Stimulated activated naive B cell treated with anti-CD40 and anti-IgM and Interleukin-4, amounts not matched to agents 10 μg/mL and 1 μg/mL and 100 μg/mL, for 72 hours (primary cell): ENCODE measurements at places on chromosomes 2 and 18.

DNA sequence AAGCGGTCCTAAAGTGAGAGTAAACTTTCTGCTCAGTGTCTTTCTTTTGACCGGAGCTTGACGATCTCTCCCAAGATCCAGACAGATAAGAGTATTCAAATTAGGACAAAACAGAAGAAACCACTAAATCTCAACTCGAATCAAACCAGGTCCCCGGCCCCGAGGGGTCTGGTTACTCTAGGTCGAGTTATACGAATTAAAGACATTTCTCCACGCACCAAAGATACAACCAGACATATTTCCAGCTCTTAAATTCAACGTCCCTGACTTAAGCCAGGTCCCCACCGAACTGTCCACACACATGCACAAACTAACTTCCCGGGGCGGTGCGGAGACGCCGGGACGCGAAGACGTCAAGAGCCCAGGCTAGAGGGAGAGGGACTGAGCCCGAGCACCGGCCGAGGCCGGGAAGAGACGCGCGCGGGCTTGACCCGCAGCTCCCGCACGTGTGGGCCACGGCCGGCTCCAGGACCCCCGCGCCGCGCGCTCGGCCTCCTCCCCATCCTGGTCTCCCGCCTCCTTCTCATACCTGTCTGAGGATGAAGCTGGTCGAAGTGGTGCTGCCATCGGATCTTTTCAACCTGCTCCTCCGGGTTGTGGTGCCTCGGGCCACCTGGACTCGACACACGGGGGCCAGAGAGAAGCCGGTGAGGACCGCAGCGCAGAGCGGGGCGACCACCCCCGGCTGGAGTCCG, 896 bp downstream of the CACNB4 start:
- peak overlapping the region; percentile 83 for H3K4me3 ChIP-seq
- DNase-seq, result no peak
- peaks cover 27% of the 10 kb centered on the region for H3K27me3 ChIP-seq

- no peak overlapping the region for H3K4me3 ChIP-seq
- no peak overlapping the region for H3K27ac ChIP-seq
- no peaks in the 10 kb centered on the region for H3K36me3 ChIP-seq
- no peaks in the 10 kb centered on the region for H3K4me1 ChIP-seq
- H3K27me3 ChIP-seq, result no peaks in the 10 kb centered on the region
Observed at GRCh38 chr2:51997571-51997970, 965.6 kb upstream of the NRXN1 start.

- no peaks in the 10 kb centered on the region for H3K4me1 ChIP-seq
- no peak for DNase-seq
- H3K27me3 ChIP-seq, result no peaks in the 10 kb centered on the region
- H3K36me3 ChIP-seq, result peaks cover 2% of the 10 kb centered on the region
Observed at GRCh38 chr2:54942373-54942772, 107.9 kb downstream of the RTN4 start.

DNA sequence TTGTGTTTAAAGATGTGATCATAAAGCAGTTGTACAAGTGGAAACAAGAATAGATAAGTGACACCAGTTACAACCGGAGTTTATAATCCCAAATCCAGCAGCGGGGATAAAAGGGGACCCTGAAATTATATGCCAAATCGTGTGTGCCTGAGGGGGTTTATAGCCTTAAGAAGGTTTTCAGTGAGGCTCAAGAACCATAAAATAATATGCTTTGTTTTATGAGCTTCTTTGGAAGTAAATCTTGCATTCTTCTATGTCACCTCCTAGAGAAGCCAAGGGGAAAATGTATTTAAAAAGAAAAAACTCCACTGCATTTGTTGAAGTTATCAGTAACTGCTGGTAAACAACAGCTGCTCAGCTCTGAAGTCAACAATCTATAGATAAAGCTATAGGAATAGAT, 25.8 kb upstream of the MAP3K20 start:
- H3K4me1 ChIP-seq, result no peaks in the 10 kb centered on the region
- no peaks in the 10 kb centered on the region for H3K36me3 ChIP-seq
- H3K27ac ChIP-seq, result no peak overlapping the region

- peaks cover 23% of the 10 kb centered on the region for H3K36me3 ChIP-seq
- H3K27me3 ChIP-seq, result no peaks in the 10 kb centered on the region
- H3K27ac ChIP-seq, result peak overlapping the region; percentile 95
- H3K4me3 ChIP-seq, result peak overlapping the region; percentile 47
Observed at GRCh38 chr2:230602562-230603230, 109.9 kb upstream of the CAB39 start.

- H3K4me3 ChIP-seq, result no peak overlapping the region
- DNase-seq, result no peak
- peaks cover 37% of the 10 kb centered on the region for H3K36me3 ChIP-seq
Observed at GRCh38 chr18:9290156-9290555, 44.4 kb upstream of the TWSG1 start.

- DNase-seq, result no peak
- H3K27ac ChIP-seq, result no peak overlapping the region
- H3K4me3 ChIP-seq, result no peak overlapping the region
- no peaks in the 10 kb centered on the region for H3K27me3 ChIP-seq
- H3K36me3 ChIP-seq, result peaks cover 5% of the 10 kb centered on the region
Observed at GRCh38 chr2:58006952-58007284, 39.7 kb upstream of the VRK2 start.

DNA sequence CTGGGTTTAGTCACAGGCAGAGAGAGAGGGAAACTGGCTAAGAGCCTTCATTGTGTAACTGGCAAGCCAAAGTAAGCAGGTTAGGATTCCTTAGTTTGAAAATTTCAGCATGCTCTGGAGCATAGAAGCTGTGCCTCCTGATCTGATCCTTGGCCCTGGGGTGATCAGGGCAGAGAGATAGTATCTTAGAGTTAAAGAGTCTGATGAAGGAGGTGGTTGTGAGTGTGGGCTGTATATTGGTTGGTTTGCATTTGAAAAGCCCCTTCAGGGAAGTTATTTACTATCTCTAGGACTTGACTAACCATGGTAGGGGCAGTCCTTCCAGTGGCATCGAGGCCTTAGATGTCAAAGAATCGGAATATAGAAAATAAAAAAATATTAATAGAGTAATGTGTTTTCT, 230.1 kb downstream of the CD226 start:
- no peak overlapping the region for H3K4me3 ChIP-seq
- H3K27ac ChIP-seq, result no peak overlapping the region
- H3K4me1 ChIP-seq, result no peaks in the 10 kb centered on the region
- peaks cover 4% of the 10 kb centered on the region for H3K36me3 ChIP-seq
- no peak for DNase-seq

DNA sequence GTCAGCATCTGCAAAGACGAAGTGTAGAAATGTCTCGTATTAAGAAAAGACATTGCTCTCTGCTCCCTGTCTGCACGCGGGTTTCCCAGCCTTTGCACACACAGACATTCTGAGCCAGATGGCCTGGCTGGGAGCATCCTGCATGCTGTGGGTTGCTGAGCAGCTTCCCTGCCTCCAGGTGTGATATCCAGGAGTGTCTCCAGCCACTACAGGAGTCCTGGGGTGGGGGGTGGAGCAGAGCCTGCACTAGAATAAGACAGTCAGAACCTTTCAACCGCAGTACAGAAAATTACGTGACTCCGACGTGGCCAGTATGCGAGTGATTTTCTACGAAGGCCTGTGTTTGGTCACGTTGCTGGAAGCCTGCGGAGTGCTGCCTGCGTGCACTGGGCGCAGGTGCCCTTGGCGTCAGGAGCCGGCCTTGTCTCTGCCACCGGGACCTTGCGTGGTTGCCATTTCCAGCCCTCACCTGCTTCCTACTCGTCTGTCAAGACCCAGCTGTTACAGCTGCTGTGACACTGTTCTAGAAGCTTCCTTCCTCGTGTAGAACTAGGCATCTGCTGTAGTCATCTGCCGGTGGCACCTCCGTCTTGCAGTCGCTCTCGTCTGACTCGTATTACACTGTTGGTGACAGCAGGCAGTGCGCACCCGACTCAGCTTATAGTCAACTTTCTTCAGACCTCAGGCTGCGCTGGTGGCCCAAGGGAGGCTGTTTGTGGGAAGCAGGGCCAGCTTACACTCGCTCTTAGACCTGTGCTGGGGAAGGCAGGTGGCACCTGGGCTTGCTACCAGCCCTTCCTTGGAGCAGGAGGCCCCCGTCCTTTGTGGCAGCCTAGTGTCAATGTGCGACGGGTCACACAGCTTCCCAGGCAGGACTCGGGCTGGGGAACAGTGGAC, 11.2 kb downstream of the CTDP1 start:
- no peaks in the 10 kb centered on the region for H3K27me3 ChIP-seq
- no peak overlapping the region for H3K4me3 ChIP-seq
- H3K4me1 ChIP-seq, result peaks cover 25% of the 10 kb centered on the region
- H3K27ac ChIP-seq, result peak overlapping the region; percentile 66
- DNase-seq, result no peak
- peaks cover 22% of the 10 kb centered on the region for H3K36me3 ChIP-seq

DNA sequence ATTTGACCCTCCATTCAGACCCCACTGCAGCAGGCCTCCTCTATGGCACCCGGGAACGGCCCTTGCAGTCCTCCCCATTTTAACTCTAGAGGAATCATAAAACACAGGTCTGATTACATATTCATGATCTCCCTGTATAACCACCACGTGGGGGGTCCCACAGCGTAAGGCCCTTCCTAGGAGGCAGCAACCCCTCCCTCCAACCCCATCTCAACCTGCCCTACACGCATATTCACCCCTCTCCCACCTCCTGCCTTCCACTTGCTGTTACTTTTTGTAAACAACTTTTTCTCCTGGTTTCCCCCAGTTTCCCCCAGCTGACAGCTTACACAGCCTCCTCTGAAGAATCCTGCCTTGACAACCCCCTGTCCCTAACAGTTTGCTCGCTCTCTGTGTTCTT, 85.1 kb upstream of the FOXI3 start:
- H3K36me3 ChIP-seq, result peaks cover 3% of the 10 kb centered on the region
- H3K27me3 ChIP-seq, result peaks cover 24% of the 10 kb centered on the region
- H3K4me3 ChIP-seq, result no peak overlapping the region
- H3K4me1 ChIP-seq, result no peaks in the 10 kb centered on the region
- DNase-seq, result no peak
- H3K27ac ChIP-seq, result no peak overlapping the region

DNA sequence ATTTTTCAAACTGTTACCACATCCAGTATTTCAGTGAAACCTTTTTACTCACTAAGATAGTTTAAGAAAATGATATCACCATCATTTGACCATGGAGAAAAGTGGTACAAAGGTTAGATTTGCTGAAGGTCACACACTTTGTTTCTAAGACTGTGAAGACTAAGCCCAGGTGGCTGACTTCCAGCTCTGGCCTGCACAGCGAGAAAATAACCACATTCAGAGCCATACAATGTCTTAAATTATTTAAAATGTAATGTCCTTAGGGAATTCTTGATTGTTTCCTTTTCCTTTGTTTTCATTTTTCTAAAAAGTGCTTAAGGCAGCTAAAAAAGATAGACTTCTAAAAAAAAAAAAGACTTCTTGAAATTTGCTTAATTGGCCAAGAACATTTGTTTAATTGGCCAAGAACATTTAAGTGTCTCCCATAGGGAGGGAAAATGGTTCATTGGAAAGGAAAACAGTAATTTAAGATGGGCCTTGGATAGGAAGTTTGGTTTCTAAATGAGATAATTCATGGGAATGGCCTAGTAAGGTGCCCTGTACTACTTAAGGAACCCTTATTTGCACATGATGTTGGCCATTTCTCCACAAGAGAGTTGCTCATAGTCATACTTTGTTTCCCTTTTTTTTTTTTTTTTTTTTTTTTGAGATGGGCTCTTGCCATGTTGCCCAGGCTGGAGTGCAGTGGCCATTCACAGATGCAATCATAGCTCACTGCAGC, 45.2 kb downstream of the CYP1B1 start:
- peaks cover 23% of the 10 kb centered on the region for H3K27me3 ChIP-seq
- no peak overlapping the region for H3K4me3 ChIP-seq
- H3K27ac ChIP-seq, result no peak overlapping the region
- DNase-seq, result no peak

- H3K4me3 ChIP-seq, result no peak overlapping the region
- no peaks in the 10 kb centered on the region for H3K27me3 ChIP-seq
- DNase-seq, result no peak
- no peaks in the 10 kb centered on the region for H3K4me1 ChIP-seq
- H3K27ac ChIP-seq, result no peak overlapping the region
Observed at GRCh38 chr2:191176305-191176704, 25.5 kb upstream of the STAT4 start.

DNA sequence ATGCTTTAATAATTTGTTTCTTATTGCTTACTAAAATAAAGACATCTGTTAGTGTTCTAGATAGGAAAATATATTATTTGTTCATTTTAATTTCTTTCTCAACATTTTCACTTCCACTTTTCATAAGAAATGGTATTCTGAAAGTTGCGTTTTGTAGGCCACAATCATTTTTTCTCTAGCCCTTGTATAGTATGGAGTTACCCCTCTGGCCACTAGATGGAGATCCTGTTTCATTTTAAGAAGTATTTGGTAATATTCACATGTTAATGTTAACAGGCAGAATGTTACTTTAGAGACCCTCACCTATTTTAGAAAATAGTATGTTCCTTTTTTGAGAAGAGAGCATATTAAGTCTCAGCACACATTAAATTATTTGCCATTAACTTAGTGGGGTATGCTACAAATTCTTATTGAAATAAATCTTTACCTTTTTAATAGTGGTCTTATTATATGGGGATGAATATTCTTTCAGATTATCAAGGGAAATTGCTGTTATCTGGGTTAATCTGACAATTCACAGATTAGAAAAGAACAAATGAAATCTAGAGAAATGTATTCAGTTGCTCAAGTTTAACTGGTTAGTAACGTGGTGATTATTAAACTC, 73.9 kb upstream of the TTC27 start:
- H3K4me3 ChIP-seq, result no peak overlapping the region
- DNase-seq, result no peak
- H3K4me1 ChIP-seq, result no peaks in the 10 kb centered on the region
- no peaks in the 10 kb centered on the region for H3K27me3 ChIP-seq
- H3K27ac ChIP-seq, result peak overlapping the region; percentile 20
- H3K36me3 ChIP-seq, result peaks cover 4% of the 10 kb centered on the region

DNA sequence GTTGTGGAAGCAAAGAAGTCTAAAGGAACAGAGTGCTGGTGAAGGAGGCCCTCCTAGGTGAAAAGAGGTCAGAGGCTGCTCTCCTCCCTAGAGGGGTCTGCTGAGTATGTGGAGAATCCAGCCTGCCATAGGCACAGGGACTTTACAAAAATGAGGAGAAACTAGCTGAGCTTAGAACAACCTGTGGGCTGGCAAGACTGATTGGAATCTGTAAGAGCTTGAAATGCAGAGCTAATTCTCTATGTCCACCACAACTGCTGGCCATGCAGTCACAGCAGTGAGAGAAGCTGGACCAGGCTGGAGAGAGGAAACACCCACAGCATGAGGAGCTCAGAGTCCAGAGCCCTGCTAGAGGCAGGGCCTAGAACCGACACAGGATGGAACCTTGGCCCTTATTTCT, 251.0 kb upstream of the MGAT5 start:
- peaks cover 20% of the 10 kb centered on the region for H3K27me3 ChIP-seq
- no peaks in the 10 kb centered on the region for H3K4me1 ChIP-seq

- H3K36me3 ChIP-seq, result peaks cover 25% of the 10 kb centered on the region
- H3K4me1 ChIP-seq, result peaks cover 7% of the 10 kb centered on the region
- no peak for DNase-seq
- no peaks in the 10 kb centered on the region for H3K27me3 ChIP-seq
- H3K27ac ChIP-seq, result peak overlapping the region; percentile 90
Observed at GRCh38 chr2:208359632-208359986, 47.0 kb upstream of the PTH2R start.

DNA sequence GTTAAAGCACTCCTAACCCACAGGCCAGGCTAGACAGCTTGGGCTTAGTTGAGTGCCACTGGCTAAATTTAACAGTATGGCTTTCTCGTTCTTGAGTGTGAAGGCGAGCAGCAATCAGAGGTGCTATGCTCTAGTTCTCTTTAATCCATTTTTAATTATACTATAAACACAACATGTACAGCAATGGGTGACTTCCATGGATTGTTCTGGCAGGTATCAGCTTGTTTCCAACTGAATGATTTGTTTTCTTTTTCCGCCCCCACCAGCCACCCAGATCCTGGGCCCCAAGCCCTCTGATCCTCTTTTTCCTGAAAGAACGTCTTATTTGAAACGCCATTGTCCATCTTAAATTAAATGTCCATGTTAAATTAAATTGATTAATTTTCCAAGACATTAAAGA, 244.8 kb downstream of the IKZF2 start:
- no peak overlapping the region for H3K27ac ChIP-seq
- no peak for DNase-seq
- H3K27me3 ChIP-seq, result no peaks in the 10 kb centered on the region
- peaks cover 8% of the 10 kb centered on the region for H3K4me1 ChIP-seq
- peaks cover 4% of the 10 kb centered on the region for H3K36me3 ChIP-seq
